ENCODE measurements at places on chromosomes 1 and 21. TPM values are rescaled to one million over a fixed set of nuclear protein-coding genes. Genes with fewer than 3 reads are reported as not detected.

The HES2 gene
- total RNA-seq: 42.9 TPM

The FAM151A gene
- total RNA-seq: not detected

DNA sequence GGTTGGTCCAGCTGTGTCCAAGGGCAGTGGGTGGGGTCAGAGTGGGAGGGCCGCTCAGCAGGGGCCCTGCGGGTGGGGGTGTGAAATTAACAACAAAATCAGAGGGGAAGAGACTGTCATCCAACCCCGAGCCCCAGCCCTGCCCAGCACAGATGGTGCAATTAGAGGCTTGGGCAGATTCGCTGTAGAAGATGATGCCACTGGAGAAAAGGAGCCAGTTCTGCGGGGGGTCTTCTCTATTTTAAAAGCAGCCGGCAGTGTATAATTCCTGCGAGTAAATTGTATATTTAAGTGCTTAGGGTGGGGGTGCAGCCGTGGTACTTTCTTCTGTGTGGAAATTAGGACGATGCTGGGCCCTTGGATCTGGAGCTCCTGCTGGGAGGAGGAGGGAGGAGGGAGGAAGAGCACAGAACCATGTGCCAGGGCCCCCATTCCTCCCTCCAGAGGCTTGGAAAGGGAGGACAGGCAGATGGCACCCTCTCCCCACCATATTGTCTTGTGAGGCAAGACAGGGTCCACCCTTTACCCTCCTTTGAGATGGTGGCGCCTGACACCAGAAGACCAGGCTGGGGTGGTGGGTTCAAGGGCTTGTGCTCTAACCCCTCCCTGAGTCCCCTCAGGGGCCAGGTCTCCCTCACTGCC lies 89.2 kb downstream of the ACTL8 start:
- DNase-seq: no peak

DNA sequence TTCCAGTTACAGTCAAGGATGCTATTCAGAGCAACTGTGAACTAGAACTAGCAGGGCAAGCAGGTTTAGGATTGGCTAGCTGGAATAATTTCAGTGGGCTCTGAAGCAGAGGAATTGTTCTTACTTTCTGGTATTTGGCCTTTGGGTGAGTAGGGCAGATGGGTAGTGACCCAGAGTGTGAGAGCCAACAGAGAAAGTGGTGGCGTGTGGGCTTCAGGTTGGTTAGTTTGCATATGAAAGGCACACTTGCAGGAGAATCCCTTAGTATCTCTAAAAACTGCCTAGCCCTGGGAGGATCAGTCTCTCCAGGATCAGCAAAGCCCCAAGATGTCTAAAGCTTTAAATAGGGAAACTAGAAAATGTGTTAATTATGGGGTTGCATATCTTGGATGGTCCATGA lies 67.6 kb upstream of the LRRC8B start:
- no peak for DNase-seq

DNA sequence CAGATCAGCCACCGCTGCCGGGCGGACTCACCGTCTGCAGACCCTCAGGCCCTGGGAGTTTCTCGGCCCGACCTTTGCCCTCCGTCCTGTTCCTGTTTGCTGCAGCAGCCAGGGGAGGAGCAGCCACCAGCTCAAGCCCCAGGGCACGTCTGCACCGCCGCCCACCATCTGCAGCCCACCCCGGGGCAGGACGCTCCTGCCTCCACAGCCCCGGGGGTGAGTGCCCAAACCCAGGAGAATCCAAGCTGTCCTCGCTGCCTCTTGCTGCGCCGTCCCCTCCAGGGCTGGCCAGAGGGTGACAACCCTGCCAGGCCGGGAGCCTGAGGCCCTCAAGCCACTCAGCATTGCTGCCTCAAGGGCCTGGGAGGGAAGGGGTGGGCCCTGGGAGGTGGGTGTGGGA lies 1.2 kb upstream of the SLC25A34 start:
- no peak for DNase-seq

The ACOT11 gene
- 4.1 TPM for total RNA-seq

- DNase-seq: no peak
Measured at GRCh38 chr1:43992232-43992995, 1.0 kb downstream of the CCDC24 start.

The RGS4 gene
- 16.6 TPM for total RNA-seq

GRCh38 chr1:61184040-61184713 lies 101.8 kb downstream of the NFIA start:
- peak; percentile 56 for DNase-seq

DNA sequence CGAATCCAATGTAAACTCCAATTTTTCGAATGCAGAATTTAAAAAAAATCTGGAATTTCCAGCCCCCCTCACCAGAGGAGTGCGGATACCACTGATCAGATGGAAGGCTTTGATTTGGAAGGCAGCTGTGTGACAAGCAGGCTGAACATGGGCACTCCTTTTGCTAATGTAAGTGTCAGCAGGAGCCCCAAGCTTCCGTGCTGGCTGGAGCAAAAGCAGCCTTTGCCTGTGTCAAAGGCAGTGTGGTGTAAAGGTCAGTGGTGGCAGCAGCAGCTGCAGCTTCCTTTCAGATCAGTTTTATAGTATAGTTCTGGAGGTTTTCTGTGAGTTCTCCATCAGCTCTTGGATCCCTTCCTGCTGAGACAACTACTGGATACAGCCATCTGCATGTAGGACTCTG lies 259.9 kb downstream of the CTH start:
- DNase-seq: no peak

DNA sequence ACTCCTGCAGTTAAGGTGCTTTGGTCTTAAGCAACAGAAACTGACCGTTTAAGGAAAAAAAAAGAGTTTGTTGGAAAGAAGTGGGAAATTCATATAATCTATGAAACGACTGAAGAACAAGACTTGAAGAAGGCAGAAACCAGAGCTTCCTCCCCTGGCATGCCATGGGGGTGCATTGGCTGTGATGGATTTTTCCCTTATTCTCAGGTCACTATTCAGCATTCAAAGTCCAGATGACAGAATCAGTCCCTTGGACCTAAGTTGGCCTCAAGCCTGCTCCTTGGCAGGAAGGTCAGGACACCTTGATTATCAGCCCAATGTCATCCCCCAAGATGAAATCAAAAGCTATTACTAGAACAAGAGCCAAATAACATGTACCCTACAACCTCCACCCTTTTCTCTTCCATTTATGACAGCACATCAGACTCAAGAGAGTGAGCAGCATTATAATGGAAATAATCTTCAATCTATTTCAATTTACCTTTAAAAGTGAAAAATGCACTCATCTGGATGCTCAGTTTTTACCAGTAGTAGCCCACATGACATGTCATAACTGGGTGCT lies 15.8 kb upstream of the TMEM9 start:
- DNase-seq: no peak

DNA sequence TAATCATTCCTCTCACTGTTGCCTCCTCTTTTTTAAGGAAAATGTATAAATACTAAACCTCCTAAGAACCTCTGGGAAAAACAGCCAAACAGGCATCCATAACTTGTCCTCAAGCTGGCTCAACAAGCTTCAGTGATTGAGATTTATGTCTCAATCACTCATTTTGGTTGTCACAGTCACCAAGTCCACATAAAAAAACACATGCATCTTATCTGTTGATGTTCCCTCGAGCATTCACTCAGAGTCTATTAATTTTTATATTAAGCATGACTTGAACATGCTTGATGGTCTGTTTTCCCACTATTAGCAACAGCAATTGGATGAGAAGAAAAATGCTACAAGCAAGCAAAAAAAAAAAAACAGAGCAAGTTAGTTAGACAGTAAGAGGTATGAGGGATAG lies 254.3 kb downstream of the RGS7 start:
- no peak for DNase-seq

The TFF2 gene
- 22.9 TPM for total RNA-seq

- no peak for DNase-seq
Measured at GRCh38 chr1:119656410-119656955, 8.4 kb upstream of the ZNF697 start.

The RBP7 gene
- 6.0 TPM for total RNA-seq

- DNase-seq: no peak
Measured at GRCh38 chr1:33165209-33165608, 16.6 kb downstream of the TRIM62 start.

DNA sequence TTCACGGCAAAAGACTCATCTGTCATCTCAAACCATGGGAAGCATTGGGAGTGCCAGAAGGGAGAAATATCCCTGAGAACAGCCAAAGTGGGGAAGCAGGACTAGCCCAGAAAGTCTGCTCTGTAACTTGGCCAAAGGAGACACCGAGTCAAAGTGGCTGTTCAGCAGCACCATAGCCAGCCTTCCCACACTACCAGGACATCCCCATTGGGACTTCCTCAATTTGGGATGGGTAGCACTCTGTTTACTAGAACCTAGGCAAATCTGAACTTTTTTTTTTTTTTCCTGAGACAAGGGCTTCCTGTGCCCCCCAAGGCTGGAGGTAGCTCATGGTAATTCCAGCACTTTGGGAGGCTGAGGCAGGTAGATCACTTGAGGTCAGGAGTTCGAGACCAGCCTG lies 93.0 kb downstream of the ENAH start:
- DNase-seq: no peak

- DNase-seq: no peak
Measured at GRCh38 chr1:196209265-196209664, 399.0 kb downstream of the KCNT2 start.

DNA sequence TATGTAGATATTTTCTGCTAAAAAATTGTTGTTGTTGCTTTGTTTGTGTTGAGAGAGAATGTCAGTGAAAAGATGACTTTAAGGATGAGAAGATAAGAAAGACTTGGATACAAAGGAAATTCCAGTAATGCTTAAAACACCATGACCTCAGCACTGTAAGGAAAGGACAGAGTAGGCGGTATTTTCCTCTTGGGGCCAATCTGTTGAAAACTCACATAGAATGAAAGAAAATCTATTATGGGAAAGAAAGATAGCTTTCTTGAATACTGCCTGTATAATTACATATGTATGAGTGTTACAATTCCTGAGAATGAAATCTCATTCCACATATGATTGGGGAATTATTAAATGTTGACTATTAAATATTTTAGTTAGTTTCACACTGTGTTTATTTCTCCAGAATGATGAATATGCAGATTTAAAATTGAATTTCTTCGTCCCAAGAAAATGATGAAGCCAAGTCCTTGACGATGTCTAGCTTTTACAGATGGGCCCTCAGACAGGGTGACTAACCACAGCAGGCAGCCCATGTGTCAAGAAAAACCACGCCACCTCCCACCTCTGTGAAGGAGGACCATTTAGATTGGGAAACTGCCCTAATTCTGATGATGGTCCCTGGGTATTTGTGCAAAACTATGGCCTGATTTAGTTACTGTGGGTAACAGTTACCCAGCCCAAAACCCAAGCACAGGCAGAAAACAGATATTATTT lies 49.7 kb upstream of the LMO4 start:
- DNase-seq: no peak

The RGS18 gene
- not detected for total RNA-seq

GRCh38 chr1:81420760-81421159 lies 380.0 kb upstream of the ADGRL2 start:
- no peak for DNase-seq

The FMO2 gene
- not detected for total RNA-seq

The KCNE1 gene
- total RNA-seq: 0.69 TPM

The NID1 gene
- total RNA-seq: 11.1 TPM

The CD101 gene
- 0.36 TPM for total RNA-seq

DNA sequence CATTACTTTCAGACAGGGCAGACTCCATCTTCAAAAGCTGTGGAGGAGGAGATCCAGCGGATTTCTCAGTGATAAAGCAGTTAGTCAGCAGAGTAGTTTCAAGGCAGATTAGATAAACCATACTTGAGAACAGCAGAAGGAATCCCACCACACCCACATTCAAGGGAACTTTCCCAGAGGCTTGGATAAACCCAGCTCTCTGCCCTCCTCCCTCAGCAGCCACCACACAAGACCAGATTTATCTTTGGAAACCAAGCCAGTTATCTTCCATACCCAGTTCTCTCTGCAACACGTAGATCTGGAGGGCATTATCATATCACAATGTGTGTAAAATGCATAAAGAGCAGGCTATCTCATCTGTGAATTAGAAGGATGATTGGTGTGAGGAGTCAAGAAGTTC lies 40.2 kb downstream of the GFI1 start:
- DNase-seq: no peak

GRCh38 chr1:30899577-30900389 lies 8.8 kb downstream of the SDC3 start:
- no peak for DNase-seq

DNA sequence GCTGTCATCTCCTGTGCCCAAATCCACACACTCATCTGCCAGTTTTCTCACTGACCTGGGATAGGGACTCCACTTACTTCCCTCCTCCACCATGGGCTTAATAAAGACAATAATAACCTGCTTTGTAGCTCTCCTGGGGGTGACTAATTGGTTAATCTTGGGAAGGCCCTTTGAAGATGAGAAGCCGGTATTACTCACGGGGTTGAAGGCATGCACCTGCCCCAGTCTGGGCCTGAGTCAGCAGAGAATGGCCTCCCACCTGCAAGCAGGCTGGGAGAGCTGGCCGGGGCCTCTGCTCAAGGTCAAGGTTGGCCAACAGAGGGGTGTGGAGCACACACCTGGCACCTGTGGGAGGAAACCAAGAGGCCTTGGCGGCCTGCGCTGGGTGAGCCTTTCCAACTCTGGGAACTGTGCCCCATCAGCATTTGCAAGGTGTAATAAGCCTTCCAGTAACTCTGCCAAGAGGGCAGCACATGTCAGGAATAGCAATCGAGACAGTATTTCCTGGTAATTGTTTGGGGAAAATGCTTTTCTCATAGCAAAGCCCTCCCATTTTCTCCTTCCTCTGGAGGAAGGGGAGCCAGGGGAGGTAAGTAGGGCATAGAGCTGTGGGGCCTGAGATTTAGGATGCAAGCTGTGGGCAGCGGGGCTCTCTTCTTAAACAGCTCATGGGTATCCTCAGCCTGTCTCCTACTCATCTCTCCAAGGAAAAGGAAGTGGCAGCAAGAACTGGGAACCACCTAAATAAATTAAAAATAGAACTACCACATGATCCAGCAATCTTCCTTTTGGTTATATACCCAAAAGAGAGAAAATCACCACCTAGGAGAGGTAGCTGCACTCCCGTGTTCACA lies 49.0 kb downstream of the TOMM20 start:
- DNase-seq: peak; percentile 93

DNA sequence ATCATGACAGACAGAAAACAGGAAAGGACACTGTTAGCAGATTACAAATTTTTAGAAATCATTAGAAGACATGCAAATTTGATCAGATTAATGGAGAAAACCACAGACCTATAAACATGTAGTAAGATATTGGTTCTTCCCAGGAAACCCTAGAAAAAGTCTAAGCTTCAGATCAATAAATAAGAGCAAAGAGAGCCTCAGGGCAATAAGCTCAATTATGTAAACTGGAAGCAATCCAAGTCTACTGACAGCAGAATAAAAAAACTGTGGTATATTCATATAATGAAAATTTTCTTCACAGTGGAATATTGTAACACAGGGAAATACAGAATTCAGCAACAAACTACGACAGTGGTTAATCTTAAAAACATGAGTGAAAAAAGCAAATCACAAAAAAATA lies 36.3 kb downstream of the NRDC start:
- DNase-seq: peak; percentile 23

GRCh38 chr1:71586030-71586429 lies 505.2 kb upstream of the ZRANB2 start:
- DNase-seq: peak; percentile 66

The TPR gene
- total RNA-seq: 39.3 TPM

- DNase-seq: no peak
Measured at GRCh38 chr21:37337831-37338230, 28.7 kb upstream of the DYRK1A start.

The WNT2B gene
- total RNA-seq: 0.46 TPM

- peak; percentile 70 for DNase-seq
Measured at GRCh38 chr1:201530741-201531531, 8.0 kb upstream of the NAV1 start.

GRCh38 chr1:161978011-161978790 lies 45.5 kb downstream of the OLFML2B start:
- DNase-seq: no peak

The RPTN gene
- not detected for total RNA-seq
